ENCODE measurements at places on chromosomes 5 and 9.

GRCh38 chr5:150590979-150591695 is 49.3 kb upstream of the SYNPO start:
- no peak for DNase-seq

GRCh38 chr9:136848393-136849037 is 694 bp upstream of the PHPT1 start:
- DNase-seq: no peak

- DNase-seq: no peak
Measured at GRCh38 chr5:155189476-155189875, 175.9 kb downstream of the KIF4B start.

DNA sequence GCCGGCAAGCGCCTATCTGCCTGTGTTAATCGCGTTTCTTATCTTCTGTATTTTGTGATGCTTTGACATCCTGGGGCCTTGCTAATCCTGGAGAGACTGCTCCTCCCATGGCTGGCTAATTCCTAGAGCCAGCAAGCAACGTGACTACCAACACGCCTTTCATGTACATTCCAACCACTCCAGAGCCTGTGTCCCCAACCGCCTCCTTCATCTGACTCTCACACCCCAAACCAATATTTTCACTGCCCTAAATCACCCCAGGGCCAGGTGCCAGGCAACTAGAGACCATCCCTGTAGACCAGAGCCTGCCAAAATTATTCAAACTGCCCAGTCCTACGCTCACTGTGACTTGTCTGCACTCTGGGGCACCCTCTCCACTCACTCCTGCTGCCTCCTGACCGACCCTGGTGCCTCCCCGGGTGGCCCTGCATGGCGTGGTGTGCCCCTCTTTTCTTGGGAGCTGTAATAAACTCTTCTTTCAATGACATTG is 50.5 kb upstream of the COL5A1 start:
- DNase-seq: no peak

- no peak for DNase-seq
Measured at GRCh38 chr9:128683340-128684064, 5.5 kb upstream of the SET start.

- DNase-seq: no peak
Measured at GRCh38 chr9:126724226-126724625, 80.6 kb upstream of the ZBTB43 start.

DNA sequence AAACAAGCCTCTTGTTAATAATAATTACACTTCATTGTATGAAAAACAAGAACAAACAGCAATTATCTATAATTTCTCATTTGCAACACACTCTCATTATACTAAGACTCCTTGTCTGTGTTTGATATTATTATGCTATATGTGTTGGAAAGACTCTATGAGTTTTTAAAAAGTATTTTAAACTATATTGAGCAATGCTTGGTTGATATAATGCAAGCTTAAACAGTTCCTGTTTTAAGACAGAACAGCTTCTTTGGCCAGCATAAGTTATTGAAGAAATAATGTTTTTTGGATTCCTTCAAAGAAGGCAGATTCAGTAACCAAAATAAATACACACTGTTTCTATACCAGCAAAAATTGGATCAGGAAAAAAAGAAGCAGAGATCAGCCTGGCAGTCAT is 871.4 kb downstream of the MAT2B start:
- no peak for DNase-seq

- no peak for DNase-seq
Measured at GRCh38 chr5:72346398-72346797, 26.2 kb downstream of the PTCD2 start.

- no peak for DNase-seq
Measured at GRCh38 chr9:123615381-123615780, 259.4 kb downstream of the CRB2 start.

DNA sequence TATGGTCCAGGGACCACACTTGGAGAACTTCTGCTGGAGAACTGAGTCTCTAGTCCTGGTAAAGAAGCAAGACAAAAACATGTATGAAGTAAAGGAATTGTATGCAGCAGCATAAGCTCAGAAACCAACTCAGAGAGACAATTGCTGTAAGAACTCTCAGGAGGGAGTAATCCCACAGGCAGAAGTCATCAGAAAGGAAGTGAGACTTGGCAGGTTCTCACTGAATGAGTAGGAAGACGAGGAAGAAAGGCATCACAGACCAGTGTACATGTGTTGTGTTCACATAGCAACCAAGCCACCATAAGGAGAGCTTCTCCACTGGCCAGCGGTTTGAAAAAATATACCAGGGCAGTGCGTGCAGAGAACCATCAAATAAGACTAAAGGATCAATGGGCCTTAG is 57.9 kb upstream of the FST start:
- DNase-seq: no peak

DNA sequence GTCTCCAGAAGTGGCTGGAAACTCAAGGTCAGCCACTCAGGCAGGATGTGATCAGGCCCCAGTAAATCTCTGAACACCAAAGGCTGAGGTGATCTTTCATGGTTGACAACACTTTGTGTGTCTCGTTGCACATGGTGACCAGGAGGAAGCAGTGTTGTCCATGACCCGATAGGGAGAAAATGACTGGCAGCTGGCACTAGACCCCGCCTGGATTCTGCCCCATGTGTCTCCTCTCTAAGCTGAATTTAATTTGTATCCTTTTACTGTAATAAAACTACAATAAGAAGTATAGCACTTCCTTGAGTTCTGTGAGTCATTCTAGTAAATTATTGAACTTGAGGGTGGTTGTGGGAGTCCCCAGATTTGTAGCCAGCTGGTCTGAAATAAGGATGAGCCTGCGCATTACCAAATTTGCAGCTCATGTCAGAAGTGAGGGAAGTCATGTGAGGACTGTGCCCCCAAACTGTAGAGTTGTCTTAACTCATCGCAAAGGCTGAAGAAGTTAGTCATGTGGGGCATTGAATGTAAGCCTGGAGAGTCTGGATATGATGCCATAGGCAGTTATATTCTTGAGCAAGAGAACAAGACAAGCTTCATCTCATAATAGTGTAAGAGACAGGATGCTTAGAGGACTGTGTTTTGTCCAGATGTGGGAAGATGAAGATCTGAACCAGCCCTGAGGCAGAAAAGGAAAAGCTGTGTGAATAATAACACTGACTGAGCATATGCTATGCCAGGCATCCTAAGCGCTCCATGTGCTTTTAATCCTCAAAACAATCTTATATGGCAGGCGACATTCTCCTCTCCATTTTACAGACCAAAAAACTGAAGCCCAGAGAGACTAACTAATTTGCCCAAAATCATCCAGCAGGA is 55.9 kb downstream of the TMEM215 start:
- no peak for DNase-seq

GRCh38 chr9:91923145-91923544 is 26.9 kb downstream of the ROR2 start:
- DNase-seq: no peak

GRCh38 chr5:139808481-139809330 is 13.1 kb downstream of the PSD2 start:
- no peak for DNase-seq

DNA sequence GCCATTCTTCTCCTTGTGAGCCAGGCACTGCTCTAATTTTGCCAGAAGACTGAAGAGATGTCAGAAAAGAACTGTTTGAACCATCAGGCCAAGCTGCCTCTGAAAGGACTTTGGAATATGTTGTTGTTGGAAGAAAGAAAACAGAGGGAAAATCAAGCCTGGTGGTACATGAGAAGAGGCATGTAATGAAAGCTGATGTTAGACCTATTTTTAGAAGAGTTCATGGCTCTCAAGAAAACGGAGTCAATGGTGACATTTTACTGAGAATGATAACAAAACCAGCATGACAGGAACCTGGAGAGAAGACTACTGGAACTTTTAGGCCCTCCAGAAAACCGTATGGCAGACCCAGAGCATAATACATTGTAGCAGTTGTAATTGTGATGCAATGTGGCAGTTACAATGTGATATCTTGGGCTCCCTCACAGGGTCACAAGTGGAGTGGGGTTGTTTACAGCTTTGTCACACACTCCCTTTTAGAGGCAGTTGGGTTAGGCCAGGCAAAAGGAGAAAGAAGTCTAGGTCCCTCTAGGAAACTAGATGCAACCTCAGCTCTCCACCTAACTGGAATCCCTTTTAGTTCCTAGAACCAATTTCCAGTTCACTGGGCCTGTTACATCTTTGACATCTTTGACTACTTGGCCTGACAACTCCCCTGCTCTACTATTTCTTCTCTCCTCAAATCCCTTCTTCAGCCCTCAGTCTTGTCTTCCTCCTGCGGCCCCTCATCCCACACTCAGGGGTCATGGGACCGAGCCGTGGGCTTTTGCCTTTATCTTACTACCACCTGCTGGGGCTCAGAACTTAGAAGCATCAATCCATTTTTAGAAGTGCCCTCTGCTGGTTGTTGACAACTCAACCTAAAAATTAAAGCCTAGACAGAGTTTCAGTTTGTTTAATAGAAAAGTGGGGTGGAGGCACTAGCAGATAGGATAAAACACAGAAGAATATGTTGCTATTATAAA is 61.2 kb upstream of the JAK2 start:
- no peak for DNase-seq

- no peak for DNase-seq
Measured at GRCh38 chr9:112078432-112078831, 96.7 kb downstream of the SUSD1 start.

DNA sequence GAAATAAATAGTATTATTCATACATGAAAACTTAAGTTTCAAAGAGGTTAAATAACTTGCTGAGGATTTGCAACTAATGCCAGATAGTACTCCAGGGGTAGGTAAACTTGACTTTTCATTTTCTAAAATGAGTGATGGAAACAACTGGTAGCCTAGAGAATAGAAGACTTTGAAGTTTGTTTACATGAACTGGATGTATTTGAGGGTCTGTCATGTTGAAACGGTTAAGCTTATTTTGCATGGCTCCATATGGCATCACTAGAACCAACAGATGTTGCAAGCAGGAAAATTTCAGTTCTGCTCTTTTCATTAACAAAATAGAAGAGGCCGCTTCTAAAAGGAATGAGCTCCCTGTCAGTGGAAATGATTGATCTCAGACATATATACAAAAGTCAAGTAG is 105.1 kb upstream of the SGCD start:
- no peak for DNase-seq

- no peak for DNase-seq
Measured at GRCh38 chr9:72352911-72353388, 12.1 kb downstream of the ZFAND5 start.

GRCh38 chr5:16076657-16077056 is 102.9 kb downstream of the MARCHF11 start:
- DNase-seq: no peak

- DNase-seq: no peak
Measured at GRCh38 chr5:4983701-4984100, 156.4 kb upstream of the ADAMTS16 start.

DNA sequence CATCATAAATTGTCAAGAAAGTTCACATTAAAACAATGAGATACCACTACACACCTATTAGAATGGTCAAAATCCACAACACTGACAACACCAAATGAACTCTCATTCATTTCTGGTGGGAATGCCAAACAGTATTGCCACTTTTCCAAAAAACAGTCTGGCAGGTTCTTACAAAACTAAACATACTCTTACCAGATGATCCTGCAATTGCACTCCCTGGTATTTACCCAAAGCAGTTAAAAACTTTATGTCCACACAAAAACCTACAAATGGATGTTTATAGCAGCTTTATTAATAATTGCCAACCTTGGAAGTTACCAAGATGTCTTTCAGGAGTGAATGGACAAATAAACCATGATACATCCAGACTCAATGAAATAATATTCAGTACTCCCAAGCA is 56.8 kb downstream of the ZNF608 start:
- no peak for DNase-seq

DNA sequence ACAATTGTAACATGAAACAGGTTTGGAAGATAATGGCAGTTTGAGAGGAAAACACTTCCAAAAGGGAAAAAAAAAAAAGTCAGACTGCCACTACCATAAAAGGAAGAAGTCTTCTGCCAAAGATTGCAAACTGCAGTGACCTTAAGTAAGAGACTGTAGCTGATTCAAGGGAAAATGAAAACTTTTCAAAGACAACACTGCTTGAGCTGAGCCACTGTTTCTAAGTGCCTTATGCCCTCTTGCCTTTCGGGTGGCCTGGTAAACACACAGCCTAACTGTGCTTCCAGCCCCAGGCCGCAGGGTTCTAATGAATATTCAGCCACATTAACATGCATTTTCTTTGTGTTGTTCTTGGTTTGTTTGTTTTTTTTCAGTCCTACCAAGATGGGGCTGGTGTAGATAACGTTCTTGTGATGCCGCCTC is 354.6 kb downstream of the BNC2 start:
- DNase-seq: no peak

DNA sequence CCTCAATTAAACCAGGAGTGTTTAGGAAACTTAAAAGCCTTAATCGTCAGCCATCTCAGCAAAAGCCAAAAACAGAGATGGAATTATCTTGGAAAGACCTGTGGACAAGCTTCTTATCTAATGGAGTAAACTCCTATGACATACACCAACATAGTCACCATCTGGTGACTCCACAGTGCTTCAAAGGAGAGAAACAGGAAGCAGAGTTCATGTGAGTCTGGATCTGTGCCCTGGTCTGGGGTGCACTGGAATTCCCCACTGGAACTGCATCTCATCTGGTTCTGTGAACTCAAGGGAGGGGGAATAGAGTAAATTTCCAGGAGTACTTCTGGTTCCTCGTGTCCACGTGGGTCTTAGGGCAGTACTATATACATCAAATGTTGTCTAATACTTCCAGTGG is 36.3 kb upstream of the KCNN2 start:
- DNase-seq: no peak

GRCh38 chr9:137851516-137852267 is 25.9 kb upstream of the CACNA1B start:
- no peak for DNase-seq

DNA sequence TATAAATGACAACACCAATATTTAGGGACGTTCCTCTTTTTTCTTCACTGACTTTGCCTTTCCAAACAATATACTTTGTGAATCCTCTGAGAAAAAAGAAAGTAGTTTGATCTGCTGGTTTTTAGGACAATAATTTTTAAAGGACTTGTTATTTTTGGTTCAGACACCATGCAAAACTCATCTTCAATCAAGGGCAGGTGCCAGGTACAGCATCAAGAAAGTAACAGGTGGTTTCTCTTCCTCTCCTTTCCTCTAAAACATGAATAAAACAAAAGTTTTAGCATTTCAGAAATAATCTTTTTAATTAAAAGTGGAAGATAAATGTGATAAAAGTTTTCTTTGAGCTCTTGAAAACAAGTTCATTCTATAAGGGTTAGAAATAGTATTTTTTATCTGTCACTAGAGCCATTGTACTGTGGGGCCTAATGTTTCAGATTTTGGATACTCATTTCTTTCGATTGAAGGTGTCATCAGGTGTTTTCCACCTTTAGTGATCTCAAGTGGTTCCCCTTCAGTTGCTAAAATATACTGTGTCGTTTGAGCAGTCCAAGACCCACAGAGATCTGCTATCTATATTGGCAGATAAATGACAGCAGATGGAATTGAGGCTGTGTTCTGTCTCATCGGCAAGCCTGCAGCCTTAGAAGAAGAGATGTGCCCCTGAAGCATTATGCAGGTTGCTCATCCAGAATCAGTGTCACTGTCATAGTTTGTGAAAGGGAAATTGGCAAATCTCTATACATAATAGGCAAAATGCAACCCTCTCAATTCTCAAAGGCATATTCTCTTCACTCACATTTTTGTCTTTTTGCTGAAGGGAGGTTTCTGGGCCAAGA is 499.7 kb downstream of the PDE4D start:
- no peak for DNase-seq

- DNase-seq: no peak
Measured at GRCh38 chr5:14213813-14214585, 70.9 kb downstream of the TRIO start.

GRCh38 chr5:177983763-177984583 is 12.1 kb downstream of the PROP1 start:
- DNase-seq: no peak
